CD4-positive, alpha-beta T cell treated with Interleukin-12 subunit alpha and Interleukin-12 subunit beta, for 1 hour (primary cell): ENCODE measurements at places on chromosomes 5 and 9.

DNA sequence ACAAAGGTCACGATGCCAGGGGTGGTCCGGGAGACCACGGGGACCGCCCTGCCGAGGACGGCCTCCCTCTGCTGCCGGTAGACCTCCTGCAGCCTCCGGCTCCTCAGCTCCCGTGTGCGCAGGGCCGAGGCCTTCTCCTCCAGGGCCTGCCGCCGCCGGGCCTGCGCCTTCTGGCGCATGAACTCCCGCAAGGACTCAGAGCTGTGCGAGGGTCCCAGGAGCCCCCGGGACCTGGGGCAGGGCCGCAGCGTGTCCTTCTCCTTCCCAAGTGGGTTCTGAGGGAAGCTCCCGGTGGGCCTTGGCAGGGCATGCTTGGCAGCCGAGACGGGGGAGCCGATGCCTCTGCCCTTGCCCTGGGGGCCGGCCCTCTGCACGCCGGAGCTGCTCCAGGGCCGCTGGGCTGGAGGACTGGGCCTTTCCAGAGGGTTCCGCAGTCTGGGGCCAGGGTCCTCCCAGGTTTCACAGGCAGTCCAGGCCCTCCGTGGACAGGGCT, 13.3 kb downstream of the CCDC187 start:
- DNase-seq, result no peak

- no peak for DNase-seq
These were observed 54.5 kb downstream of the C9orf152 start for GRCh38 chr9:110153431-110153830.

GRCh38 chr9:114811301-114811700, 5.5 kb upstream of the TNFSF15 start:
- no peak for DNase-seq

GRCh38 chr5:18394443-18394804, 760.2 kb downstream of the TAF11L14 start:
- DNase-seq, result no peak

DNA sequence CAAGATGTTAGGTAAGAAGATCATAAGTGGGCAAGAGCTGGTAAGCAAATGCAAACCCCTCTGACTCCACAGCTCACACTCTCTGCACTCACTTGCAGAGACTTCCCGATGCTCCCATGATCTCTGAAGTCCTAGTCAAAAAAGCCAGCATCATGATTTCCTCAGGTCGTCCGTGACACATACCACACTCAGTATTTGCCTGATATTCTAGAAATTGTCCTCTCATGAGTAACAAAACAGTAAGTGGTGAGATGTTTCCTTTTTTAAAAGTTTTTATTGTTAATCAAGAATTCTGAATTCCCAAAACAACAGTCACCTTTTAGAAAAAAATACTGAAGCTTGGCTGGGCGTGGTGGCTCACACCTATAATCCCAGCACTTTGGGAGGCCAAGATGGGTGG, 194.6 kb downstream of the DENND1A start:
- DNase-seq, result no peak

- no peak for DNase-seq
These were observed 122.6 kb upstream of the IQGAP2 start for GRCh38 chr5:76280494-76280893.

DNA sequence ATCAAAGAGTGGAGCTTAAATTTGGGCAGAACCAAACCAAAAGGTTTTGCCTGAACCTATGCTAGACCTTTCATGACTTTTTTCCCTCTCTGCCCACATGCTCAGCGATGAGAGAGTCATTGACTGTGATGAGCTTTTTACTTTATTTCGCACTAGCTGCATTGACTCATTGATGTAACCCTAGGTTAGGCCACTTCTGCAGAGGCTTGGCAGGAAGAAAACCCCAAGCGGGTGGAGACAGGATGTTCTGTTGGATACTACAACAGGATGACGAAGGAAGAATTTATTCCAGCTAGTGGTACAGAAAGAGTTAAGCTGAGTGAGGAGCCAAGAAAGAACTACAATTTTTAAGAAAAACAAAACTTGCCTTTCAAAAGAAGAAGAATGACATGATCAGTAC, 18.4 kb downstream of the AGXT2 start:
- no peak for DNase-seq

DNA sequence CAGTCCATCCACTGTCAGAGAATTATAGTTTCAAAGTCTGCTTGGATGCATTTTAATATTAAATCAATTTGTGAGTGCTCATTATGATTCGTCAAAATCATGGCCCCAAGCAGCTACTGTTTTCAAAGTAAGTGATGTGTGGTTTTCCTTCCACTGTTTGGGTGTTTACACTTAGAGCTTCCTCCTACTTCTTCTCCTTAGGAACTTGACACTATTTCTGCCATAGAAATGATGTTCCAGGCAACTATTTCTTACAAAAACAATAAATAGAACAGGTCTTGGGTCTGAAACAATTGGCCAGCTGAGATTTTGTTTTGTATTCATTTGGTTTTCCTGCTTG, 132.8 kb upstream of the RAI14 start:
- no peak for DNase-seq

- DNase-seq, result no peak
These were observed 37.7 kb upstream of the IL7R start for GRCh38 chr5:35819026-35819425.

- DNase-seq, result no peak
These were observed 586 bp upstream of the FCHO2 start for GRCh38 chr5:72955143-72955767.

DNA sequence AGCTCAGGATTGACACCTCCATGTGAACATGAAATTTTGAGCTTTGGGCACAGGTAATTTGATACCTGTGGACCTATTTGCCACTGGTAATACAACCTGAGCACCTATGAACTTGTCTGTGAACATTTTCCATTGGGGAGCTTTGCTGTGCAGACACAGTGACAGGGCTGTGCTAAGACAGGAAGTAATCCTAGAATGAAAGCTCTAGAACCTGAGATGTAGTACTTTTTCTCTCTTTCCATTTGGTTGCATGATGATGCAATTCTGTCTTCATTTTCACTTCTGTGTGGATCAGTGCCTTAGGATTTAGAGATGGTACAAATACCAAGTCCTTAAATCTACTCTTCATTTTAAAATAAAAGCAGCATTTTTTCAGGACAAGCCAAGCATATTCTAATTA, 216.9 kb downstream of the NR3C1 start:
- no peak for DNase-seq
